Type B pancreatic cell (in vitro differentiated cells): ENCODE measurements at places on chromosomes 11 and 22.

DNA sequence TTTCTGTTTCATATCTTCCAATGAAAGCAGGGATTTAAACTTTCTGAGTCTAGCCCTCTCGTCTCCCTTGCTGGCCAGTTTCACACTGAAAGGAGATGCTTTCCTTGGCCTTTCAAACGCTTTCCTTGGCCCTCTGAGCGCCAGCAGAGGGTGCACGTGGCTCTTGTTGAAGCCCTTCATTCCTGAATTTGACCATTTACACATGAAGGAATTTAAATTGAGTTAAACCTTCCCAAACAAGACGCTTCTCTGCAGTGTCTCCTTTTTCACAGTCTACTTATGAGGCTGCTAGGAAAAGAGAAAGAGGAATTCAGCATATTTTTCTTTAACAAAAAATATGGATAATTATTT is 21.6 kb downstream of the NNMT start:
- DNase-seq = no peak

- no peak for DNase-seq
Observed at GRCh38 chr22:39898997-39899396, 1.9 kb upstream of the GRAP2 start.

DNA sequence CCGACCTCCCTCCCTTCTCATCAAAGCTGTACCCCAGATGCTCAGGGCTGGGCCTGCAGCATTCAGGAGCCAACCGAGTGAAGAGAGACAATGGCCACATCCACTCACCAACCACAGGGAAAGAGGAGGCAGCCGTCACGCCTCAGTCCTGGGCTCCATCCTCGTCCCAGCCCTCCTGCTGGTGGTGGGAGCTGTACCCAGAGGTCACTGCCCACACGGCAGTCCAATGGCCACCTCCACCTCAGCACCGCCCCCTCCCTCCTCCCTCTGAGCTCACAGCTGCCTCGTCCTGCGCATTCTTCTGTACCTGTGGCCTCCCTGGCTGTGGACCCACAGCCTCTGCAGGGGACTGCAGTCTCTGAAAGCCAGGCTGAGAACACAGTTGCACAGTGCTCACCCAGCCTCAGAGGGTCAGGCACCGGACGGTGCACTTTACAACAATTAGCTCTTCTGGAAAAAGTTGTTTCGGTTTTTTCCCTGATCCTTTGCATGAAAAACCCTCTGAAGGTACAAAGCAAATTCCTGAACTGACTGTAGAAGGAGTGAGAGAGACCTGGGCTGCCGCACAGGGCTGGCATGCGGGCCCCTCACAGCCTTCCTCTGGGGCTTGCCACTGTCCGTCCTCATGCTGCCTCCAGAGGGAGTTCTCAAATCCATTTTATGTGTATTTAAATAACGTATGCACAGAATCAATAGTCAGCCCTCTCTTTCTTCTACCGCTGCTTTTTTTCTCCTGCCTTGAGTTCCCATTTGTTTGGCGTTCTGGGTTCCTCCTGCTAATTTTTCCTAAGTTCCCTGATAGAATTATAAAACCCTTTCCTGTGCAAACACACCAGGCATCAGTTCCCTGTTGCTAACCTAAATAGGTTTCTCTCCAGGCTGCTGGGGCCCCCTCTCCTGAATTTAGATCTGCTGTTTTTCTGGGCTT is 52.7 kb downstream of the PHF21B start:
- DNase-seq = no peak

- no peak for DNase-seq
Observed at GRCh38 chr11:31913985-31914384, 102.9 kb upstream of the PAX6 start.

- no peak for DNase-seq
Observed at GRCh38 chr22:31844941-31845340, 91.1 kb downstream of the DEPDC5 start.

GRCh38 chr11:76803023-76803422 is 19.9 kb downstream of the TSKU start:
- DNase-seq = peak; percentile 39

- no peak for DNase-seq
Observed at GRCh38 chr11:72671152-72672099, 2.8 kb downstream of the PDE2A start.

GRCh38 chr11:124108156-124108555 is 7.1 kb upstream of the VWA5A start:
- DNase-seq = no peak

DNA sequence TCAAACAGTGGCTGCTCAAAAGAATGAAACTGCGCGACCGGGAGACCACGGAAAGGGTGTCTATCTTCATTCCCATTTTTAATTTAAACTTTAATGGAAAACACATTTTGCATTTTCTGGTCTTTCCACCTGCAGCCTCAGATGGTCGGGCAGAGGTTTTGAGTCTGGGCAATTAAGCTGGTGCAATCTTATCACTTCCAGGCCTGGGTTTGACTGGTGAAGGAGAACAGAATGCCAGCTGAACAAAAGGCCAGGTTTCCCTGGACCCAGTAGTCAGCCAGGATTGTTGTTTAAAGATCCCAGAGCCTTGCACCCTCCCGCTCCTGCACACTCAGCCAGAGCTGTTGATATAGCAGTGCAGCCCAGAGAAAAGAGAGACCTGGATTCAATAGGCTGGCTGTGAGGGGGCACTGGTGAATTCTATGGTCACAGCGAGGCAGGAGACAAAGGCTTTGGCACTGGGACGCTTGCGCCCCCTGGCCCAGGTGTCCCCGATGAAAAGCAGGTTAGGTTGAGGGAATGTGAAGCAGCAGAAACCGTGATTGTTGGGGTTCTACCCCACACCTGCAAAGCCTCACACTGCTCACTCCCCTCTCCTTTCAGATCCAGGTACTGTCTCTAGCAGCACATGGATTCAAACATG is 83.6 kb downstream of the FLI1 start:
- no peak for DNase-seq

GRCh38 chr11:9905501-9905951 is 241.6 kb downstream of the SWAP70 start:
- no peak for DNase-seq

DNA sequence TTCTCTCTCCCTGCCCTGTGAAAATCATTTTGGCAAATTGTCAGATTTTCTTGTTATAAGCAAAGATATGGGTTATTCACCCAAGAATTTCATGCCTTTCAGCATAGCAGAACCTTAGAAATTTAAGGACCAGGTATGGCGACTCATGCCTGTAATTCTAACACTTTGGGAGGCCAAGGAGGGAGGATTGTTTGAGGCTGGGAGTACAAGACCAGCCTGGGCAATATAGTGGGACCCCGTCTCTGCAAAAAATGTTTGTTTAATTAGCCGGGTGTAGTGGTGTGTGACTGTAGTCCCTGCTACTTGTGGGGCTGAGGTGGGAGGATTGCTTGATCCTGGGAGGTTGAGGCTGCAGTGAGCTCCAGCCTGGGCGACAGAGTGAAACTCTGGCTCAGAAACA is 27.6 kb downstream of the APLP2 start:
- DNase-seq = no peak

DNA sequence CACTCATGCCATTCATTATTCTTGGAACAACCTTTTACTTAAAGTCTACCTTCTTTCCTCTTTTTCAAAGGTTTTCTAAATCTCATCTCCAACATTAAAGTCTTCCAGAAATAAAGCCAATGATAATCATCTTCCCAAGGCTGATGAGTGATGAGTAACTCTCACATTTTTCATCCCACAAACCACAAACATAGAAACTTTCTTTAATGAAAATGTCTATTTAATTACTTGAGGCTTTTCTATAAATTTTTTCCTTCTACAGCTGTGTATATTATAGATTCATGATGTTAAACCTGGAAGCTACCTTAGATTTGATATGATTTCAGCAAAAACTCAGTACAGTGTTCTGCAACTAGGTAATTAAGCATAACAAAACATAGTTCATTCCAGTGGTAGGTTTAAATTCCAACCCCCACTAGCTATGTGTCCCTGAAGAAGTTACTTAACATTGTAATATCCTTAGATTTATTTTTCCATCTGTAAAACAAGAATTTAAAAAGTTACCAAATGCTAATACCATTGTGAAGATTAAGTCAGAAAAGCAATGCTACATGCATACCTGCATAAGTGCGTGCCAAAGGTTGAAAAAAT is 845.4 kb downstream of the KCNA4 start:
- DNase-seq = no peak

GRCh38 chr11:121748068-121748467 is 295.3 kb upstream of the SORL1-AS1 start:
- DNase-seq = no peak

- DNase-seq = no peak
Observed at GRCh38 chr11:107860688-107861087, 2.1 kb upstream of the SLC35F2 start.

DNA sequence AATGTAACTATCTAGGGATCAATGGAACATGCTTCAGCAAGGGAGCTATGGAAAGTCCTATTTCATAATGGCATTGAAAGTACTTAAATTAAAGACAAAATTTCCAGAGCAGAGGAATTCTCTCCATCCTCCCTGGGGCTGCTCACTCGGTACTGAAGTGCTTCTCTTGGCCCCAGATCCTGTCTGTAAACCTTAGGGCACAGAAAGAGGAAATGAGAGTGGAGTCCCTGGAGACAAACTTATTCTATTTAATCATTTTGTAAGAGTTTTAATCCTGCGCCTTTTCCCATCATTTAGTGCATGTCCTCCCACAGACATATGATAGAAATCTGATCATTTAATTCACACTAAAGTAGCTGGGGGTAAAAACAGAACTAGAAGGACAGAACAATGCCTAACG is 20.9 kb upstream of the PAMR1 start:
- DNase-seq = no peak

- DNase-seq = no peak
Observed at GRCh38 chr11:57432714-57433163, 5.8 kb upstream of the SLC43A3 start.
